ENCODE measurements at places on chromosomes 16 and 17.

DNA sequence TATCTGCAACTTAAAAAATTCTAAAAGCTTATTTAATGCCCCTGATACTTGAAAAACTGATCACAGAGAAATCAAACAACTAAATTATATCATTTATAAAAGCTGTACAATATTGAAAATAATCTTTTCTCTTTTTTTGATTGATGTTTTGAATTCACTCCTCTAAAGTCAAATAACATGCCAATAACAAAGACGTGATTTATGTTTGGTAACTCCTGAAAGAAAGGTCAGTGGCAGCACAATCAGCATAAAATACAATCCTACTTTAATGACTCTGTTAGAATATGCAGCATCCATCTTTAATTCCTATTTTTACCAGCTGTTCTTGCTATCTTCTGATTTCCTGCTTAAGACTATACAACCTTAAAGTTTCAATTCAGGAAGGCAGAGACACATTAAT, 50.7 kb upstream of the NACA2 start:
- no peak for DNase-seq

- no peak for DNase-seq
Measured at GRCh38 chr17:56847106-56847505, 13.2 kb downstream of the DGKE start.

DNA sequence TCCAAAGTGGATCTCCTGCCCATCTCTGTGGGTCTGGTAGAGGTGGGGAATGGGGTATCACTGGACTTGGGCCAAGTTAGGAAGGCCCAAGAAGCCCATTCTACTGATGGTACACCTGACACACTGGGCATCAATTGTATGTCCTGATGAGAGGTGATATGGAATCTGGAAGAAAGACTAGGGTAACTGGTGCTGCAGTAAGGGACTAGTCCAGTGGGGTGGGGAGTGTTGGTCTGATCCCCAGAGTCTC, 5.9 kb upstream of the NFATC3 start:
- DNase-seq: no peak

DNA sequence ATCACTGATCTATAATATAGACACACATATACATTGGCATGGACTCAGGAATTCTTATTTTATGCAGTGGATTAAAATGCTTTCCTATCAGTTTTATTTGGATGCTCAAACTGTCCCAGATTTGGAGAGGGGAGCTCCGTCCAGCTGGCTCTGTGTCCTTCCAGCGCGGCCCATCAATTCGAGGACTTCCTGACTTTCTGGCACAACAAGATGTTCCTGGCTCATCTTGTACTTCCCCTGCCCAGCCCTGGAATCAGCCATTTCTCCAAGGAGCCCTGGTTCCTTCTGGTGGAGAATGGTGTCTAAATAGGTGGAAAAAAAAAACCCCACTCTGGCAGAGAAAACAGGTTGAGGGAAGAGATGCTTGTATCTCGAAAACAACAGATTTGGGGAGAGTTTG, 94.5 kb downstream of the CRISPLD2 start:
- no peak for DNase-seq

DNA sequence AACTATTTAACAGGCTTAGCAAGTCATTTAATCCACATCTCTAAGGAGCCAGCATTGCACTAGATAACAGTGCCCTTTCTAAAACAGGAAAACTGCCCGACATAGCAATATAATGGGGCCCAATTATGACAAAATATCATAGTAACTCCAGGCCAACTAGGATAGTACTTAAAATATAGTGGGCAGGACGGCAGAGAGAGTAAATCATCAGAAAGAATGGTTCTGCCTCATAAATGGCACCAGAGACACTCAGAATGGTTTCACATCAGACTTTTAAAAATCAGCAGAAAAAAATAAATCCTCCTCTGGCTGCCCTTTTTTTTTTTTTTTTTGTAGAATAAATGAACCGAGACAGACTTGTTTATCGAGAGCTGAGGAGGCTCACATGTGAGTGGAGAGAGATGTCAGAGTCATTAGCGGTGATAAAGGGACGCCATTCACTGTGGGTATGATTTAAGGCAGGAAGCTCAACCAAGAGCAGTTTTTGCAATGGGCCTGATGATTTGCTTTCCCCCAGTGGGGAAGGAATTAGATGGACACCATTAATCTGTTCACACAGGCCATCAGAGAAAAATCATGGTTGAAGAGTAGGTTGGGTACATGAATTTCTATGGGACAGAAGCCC, 62.6 kb downstream of the CPPED1 start:
- no peak for DNase-seq

- DNase-seq: no peak
Measured at GRCh38 chr16:25868706-25869370, 177.1 kb downstream of the HS3ST4 start.

DNA sequence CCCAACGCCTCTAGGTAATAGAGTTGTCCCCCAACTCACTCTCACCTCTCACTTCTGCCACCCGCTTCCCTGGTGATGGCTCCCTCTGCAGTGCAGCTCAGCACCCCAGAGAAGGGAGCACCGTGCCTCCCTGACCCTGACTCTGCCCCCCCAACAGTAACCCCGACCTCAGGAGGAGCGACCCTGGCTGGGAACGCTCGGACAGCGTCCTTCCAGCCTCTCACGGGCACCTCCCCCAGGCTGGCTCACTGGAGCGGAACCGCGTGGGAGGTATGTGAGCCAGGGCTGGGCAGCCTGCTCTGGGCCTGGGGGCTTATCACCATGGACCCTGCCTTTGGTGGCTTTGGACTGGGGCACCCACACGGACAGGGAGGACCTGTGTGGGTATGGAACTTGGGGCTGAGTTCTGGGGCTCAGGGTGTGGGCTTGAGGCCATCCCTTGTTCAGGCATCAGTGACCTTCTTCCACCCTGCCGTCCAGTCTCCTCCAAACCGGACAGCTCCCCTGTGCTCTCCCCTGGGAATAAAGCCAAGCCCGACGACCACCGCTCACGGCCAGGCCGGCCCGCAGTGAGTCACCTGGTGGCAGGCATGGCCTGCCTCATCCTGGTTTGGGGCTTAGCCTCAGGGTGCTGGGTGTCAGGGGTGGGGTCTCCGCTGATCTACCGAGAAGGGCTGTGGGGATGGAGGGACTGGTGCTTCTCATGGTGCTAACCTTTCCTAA, 6.7 kb upstream of the C17orf107 start:
- no peak for DNase-seq

GRCh38 chr16:84672276-84673202, 24.2 kb downstream of the KLHL36 start:
- DNase-seq: peak; percentile 56

- no peak for DNase-seq
Measured at GRCh38 chr17:75155191-75155601, 884 bp upstream of the JPT1 start.

DNA sequence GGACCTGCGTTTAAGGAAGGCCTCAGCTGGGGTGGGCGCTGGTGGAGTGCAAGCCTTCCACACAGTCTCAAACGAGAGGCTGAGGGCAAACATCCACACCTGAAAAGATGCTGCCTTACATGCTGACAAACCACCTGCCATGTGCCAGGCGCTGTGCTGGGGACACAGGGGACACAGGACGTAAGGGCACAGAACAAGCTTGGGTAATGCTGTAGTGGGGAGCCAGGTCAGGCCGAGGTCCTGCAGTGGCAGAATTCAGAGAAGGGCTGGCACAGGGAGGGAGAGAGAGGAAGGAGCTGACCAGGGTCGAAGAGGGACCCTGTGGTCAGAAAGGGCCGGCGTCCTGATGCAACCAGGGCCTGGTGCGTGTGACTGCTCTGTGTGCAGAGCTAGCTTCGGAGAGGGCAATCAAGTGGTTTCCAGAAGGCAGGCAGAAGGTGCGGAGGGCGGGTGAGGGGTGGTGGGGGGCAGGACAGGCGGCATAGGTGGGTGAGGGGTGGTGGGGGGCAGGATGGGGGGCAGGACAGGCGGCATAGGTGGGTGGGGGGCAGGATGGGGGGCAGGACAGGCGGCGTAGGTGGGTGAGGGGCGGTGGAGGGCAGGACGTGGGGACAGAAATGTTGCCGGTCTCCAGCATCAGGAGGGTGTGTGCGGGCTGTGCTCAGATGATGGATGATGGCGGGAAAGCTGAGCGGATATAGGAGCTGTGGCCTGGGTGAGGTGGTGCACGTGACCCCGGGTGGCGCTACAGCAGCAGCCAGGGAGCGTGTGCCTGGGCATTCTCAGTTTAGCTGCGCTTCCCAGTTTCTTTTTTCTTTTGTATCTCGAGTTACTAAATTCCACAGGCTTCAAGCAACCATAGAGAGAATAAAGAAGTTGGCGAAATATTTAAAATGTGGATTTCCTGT, 18.8 kb downstream of the TELO2 start:
- DNase-seq: no peak

GRCh38 chr17:36599546-36600250, 1.7 kb upstream of the MRM1 start:
- no peak for DNase-seq

GRCh38 chr16:19131825-19132218, 18.1 kb downstream of the ITPRIPL2 start:
- no peak for DNase-seq

GRCh38 chr16:6625606-6626005, 707.0 kb upstream of the RBFOX1 start:
- no peak for DNase-seq

- no peak for DNase-seq
Measured at GRCh38 chr16:86934581-86935375, 356.4 kb downstream of the FOXL1 start.

DNA sequence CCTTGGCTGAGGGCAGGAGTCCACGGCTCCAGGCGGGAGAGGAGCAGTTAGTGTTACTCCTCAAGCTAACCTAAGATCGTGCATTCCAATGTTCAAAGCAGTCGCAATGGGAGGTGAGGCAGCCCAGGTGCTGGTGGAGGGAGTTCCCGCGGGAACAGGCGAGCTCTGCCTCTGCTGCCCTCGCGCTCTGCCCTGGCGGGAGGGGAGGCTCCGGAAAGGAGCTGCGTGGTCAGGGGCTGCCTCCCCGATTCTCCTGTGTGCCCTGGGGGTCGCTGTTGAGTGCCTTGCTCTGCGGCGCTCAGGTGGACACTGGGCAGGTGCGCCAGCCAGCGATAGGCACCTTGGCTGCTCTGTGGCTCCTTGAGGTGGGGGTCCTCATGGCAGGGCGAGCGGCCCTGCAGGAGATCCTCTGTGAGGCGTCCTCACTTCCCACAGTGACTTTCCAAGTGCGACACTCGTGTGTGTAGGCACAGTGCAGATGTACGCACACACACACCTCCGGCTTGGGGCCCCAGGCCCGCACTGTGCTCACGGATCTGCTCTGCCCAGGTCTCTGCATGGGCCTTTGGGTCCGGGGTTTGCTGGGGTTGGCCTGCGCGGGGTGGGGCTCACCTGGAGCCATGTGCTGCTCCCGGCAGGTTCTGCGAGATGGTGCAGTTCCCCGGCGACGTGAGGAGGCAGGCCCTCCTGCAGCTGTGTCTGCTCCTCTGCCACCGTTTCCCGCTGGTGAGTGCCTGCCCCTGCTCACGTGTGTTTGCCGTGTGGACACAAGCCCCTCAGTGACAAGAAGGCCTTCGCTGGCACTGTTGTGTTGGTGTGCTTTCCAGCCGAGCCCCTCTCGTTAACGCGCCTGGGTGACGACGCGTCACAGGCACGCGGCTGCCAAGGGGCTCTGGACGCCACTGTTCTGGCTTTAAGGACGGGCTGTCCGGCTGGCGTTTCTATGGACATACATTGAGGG, 97.9 kb upstream of the ZNF750 start:
- no peak for DNase-seq

DNA sequence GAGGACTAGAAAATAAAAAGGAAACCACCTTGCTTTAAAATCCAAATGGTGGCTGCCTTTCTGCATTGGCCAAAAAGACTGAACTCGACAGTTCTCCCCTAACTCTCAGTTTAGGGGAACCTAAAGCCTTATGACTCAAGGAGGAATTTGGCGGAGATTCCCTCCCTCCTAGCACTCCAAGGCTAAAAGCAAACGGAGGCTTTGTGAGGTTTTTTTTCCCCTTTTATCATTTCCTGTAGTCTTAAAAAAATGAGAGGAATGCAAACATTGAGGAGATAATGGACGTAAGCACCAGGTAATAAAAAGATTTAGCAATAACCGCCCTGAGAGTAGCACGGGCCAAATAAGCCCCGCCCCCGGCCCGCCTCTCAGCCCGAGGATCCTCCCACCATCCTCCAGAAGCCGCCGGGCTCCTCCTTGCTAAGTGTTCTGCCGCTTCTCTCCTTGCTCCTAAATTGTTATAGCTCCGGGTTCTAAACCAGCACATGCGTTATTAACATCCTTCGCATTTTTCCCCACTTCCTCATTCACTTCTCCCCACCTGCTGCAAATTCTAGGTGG, 5.8 kb upstream of the KIFC3 start:
- no peak for DNase-seq

DNA sequence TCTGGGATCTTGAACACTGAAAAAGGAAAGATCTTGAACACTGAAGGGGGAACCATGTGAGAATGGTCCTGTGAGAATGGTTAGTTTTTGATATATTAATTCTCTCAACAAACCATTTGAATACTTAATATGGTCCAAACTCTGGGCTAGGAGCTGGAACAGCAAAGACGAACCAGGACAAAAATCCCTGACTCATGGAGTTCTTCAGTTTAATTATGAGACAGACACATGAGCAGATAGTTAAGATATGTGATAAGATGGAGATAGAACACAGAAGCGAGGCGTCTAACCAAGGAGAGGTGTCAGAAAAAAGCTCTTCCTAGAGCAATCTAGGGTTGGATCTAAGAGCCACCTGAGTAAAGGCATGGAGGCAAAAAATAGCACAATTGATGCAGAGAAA, 1.6 kb downstream of the CKLF start:
- DNase-seq: no peak

DNA sequence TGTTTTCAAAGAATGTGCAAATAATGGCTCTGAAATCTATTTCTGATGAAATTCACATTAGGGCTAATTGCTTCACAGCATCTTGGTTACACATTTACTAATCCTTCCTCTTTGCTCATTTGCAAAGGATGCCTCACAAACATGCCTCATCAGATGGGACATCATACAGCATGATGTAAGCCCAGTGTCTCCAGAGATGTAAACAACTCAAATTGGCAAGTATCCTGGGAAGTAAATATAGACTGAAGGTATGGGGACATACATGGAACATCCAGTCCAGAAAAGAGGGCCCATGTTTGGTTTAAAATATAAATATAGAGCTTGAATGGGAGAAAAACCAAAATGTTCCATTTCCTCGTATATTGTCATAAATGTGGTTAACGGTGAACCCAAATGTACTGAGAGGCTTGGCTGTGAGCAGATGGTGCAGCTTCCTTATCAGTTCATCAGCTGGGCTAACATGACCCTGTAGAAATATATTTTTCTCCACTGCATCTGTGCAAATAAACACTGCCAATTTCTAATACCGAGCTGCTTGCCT, 142.9 kb upstream of the NUDT7 start:
- DNase-seq: no peak

DNA sequence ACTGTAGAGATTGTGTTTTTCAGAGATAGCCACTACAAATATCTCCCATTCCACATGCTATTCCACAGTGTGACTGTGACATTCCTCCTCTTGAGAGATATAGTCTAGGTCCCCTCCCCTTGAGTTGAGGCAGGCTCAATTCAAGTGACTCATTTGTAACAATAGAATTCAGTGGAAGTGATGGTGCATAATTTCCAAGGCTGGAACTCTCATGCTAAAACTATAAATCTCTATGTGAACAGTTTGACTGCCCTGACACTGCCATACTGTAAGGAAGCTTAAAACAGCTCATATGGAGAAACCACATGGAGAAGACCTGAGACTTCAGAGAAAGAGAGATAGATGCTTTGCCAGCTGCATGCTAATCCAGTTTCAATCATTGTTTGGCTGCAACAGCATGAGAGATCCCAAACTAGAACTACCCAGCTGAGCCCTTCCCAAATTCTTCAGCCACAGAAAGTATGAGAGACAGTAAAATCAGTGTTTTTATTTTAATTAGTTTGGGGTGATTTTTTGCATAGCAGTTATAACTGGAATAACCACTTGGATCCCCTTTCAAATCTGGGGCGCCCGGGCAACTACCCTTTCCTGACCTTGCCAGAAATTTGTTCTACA, 19.5 kb upstream of the CSNK2A2 start:
- no peak for DNase-seq
